ENCODE measurements at places on chromosomes 5 and 9.

DNA sequence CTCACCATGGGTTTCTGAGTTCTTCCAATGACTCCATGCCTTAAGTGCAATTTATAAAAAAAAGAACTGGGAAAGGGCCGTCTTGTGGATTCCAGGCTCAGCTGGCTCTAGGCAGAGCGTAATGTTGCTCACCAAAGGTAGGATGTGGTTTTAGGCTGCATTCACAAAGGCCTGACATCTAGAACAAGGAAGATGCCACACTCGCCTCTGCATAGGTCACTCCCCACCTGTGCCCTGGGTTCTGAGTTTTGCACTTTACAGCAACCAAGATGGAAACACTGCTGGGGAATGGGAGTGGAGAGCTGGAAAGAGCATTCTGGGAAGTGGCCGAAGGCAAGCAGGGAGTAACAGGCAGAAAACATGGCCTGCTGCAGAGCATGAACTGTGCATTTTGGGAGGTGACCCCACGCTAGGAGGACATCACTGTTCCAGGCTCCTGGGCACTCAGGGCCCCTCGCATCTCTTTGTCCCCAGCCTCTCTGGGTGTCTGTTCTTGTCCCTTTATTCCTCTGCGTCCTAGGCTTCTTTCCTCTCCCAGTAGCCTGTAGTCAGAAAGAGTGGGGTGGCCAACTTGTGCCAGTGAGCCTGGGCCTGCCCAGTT is 12.3 kb downstream of the FCN2 start:
- DNase-seq: no peak

GRCh38 chr5:167694325-167695147 is 596.9 kb upstream of the WWC1 start:
- DNase-seq: no peak

- DNase-seq: no peak
These were observed 25.0 kb downstream of the LMNB1 start for GRCh38 chr5:126801992-126802294.

DNA sequence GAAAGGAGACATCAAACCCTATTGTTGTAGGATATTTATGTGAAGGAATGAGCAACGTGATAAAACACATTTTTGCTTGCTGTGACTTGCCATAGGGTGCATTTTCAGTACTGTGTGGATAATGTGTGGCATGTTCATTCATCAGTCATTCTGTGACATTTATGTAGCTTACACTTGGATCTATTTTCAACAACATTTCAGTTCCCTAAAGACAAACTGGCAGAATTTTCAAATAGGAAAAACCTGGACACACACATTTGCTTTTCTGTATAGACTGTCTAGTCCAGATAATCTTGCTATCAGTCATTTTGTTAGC is 127.7 kb downstream of the TMC1 start:
- DNase-seq: no peak

All from stimulated activated CD4-positive, alpha-beta T cell treated with anti-CD3 and anti-CD28 coated beads, Interleukin-1b, Interleukin-23, amount 100 ng/mL, for 1 hour (primary cell).